Globus pallidus (tissue), 1 donor: ENCODE measurements at places on chromosomes 4 and X.

DNA sequence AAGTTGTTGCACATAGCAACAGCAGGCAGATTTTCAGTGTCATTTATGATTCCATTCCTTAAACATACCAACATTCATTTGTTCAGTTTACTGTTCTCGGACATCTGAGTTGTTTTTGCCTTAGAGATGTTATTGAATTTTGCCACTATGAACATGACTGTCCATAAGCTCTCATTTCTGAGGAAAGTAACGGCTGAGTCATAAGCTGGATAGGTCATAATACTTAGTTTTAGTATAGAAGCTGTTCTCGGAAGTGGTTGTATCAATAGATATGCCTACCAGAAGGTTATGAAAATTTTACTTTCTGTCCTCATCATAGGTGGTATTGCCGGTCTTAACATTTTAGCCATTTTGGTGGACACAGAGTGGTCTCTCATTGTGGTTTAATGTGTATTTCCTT is 157.1 kb upstream of the CLNK start:
- DNase-seq = no peak

DNA sequence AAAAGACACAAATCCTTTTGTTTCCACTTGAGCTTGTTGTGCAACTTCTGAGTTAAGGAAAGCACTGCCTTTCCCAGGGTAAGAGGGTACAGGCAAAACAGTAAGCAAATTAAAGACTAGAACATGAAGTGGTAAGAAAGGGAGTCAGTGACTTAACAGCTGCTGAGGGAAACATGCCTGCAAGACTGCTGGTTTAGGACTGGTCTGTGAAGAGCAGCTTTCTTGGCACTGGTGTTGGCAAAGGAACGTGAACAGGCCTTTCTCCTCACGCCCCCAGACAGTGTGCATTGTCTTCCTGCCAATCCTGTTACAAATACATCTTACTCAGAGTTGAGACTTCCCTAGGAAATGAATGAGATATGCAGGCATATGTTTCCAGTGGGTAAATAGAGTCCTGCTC is 2.6 kb downstream of the LHFPL1 start:
- DNase-seq = no peak

GRCh38 chr4:28469387-28469786 is 1608.7 kb downstream of the STIM2 start:
- DNase-seq = no peak

GRCh38 chr4:16682975-16683374 is 215.5 kb downstream of the LDB2 start:
- DNase-seq = no peak

GRCh38 chr4:25813448-25814106 is 49.2 kb downstream of the SEL1L3 start:
- DNase-seq = no peak

DNA sequence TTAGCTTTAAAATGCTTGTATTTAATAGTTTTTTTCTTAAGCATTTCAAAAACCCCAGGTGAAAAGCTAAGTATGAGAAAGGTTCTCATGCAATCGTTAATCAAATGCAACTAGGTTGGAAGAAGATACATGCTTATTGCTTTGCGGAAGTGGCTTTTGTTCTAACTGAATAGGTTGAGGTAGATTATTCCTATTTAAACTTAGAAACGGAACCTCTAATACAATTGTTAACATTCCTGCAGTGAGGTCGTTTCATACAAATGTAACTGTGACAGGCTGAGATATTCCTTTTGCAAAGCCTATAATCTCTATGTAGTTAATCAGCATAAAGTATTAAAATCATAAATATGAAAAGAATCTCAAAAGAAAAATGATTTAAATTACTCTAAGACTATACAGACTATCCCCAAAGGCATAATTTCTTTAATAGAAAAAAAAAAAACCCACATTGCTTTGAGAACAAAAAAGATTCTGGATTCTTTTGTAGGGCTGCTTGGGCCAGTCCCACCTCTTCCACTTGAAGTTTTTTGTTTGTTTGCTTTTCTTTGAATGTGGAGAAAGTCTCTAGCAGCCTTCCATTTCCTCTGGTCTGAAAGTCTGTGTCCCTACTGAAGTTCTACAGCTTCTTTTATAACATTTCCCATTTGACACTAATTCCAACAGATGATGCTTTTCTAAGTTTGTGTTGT is 25.6 kb upstream of the SORBS2 start:
- DNase-seq = no peak

GRCh38 chr4:54525602-54526001 is 132.2 kb upstream of the KIT start:
- DNase-seq = no peak

DNA sequence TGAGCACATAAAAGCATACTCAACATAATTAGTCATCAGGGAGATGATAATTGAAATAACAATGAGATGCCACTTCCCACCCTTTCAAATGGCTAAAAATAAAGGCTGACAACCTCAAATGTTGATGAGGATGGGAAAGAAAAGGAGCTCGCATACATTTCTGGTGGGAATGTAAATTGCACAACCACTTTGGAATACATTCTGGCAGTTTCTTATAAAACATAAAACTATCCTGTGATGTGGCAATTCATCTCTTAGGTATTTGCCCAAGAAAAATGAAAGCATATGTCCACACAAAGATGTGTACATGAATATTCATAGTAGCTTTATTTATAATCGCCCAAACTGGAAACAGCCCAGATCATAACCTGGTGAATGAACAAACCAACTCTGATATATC is 687 bp upstream of the ZNF275 start:
- DNase-seq = no peak

DNA sequence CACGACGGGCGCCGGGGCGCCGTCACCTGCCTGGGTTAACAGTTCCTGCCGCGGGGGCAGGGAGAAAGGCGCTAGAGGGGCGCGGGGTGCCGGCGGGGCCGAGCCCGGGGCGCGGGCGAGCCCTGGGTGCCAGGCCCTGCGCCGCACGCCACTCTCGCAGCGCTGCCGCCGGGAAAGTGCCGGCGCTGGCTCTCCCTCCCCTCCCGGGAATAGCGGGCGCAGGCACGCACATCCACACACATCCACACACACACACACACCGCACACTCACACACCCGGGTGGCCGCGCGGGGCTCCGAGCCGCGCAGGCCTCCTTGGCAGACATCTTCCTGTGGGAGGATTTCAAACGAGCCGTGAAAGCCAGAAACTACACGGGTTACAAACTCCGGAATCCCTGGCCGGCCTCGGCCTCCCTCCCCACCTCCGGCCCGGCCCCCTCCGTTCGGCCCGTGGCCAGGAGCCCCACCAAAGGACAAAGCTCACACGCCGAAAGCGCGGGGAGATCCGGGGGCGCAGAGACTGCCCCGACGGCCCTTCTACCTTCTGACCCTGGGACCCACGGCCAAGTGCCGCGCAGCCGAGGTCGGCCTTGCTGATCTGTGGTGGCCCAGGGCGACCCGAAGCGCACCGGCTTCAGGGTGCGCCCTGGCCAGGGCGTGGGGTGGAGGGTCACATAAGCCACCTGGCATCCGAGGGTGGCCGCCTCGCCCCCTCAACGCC is 92.3 kb downstream of the BCOR start:
- DNase-seq = no peak

DNA sequence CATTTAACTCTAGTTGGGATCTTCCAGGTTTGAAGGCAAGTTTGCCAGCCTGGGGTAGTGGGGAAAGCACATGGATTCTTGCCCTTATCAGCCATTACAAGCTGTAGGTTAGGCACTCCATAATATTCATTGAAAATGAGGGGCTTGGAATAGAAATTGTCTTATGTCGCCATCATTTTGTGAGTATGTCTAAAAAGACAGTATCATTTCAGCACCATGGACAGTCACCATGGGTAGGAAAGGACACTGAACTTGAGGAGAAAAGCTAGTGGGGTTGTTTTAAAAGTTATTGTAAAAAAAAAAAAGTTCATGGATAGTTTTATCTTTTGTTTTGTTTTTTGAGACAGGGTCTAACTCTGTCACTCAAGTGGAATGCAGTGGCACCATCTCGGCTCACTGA is 356.1 kb downstream of the HNRNPD start:
- DNase-seq = no peak

DNA sequence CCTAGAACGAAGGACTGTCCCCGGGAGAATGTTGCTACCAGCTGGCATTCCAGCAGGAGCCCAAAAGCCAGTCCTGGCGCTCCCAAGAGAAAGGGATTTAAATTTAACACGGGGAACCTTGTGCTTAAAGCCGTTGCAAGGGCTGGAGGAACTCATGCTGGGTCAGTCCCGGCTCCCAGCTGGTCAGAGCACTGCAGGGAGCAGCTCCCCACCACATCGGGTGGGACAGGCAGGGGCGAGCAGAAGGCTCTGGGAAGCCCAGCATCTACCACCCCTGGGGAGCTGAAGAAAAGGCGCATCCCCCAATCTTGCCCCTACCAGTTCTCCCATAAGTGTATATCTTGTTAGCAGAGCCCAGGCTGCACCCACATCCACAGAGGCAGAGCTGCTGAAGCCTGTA is 15.7 kb downstream of the CFAP99 start:
- no peak for DNase-seq

- DNase-seq = no peak
Measured at GRCh38 chr4:54255881-54256280, 26.8 kb downstream of the PDGFRA start.

- DNase-seq = no peak
Measured at GRCh38 chr4:127188847-127189246, 443.9 kb upstream of the INTU start.

DNA sequence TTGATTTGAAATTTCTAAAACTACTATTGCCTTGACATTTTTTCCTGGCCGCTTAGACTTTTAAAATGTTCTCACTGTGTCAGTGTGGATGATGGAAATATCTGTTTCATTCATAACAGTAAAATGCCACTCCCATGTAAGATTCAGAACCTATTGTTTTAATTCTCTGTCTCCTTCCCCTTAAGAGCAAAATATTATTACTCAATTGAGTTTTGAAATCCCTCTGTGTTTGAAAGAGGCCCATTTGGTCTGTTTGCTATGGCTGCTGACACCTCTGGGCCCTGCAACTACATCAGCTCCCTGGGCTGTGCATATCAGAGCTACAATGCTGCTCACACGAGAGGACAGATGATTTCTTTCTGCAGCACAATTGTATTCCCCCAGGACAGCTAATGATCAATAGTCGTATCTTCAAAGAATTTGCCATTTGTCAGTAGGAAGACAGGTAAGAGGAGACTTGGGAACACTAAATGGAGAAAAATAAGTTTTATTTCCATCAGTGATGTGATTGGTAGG is 388.0 kb upstream of the GALNT7 start:
- DNase-seq = no peak

- no peak for DNase-seq
Measured at GRCh38 chr4:39910064-39910463, 67.6 kb downstream of the PDS5A start.

GRCh38 chrX:39665830-39666518 is 431.8 kb downstream of the BCOR start:
- DNase-seq = no peak

GRCh38 chr4:7427831-7428260 is 6.9 kb downstream of the PSAPL1 start:
- no peak for DNase-seq

DNA sequence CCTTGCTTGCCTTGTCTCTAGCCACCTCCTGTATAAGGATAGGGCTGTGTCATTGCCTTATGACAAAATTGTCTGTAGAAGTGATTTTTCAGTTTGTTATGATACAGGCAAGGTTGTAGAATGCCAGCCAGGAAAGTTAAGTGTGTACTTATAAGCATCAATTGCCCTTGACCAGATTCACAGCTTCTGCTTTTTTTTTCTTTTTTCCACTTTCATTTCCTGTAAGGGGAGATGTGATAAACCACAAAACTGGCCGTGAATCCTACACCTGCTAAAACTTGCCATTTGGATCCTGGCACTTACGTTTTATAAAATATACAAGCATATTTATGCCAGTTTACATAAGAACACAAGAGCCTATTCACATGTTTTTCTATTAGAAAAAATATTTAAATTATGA is 35.0 kb upstream of the BMPR1B start:
- DNase-seq = no peak

DNA sequence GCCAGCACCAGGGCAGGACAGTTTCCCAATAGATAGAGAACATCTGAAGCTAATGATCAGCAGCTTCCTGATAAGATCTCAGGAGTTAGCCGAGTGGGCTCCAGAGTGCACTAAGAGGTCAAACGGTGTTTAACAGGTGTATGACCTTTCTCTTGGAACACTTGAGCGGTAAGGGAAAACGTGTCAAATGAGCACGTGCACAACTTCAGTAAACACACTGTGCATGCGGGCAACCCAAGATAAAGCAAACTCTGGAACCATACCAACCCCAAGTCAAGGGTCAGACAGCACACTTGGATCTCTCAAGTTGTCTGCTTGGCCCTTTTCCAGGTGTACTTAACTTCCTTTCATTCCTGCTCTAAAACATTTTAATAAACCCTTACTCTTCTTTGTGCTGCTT is 1941.5 kb upstream of the PCDH10 start:
- no peak for DNase-seq

DNA sequence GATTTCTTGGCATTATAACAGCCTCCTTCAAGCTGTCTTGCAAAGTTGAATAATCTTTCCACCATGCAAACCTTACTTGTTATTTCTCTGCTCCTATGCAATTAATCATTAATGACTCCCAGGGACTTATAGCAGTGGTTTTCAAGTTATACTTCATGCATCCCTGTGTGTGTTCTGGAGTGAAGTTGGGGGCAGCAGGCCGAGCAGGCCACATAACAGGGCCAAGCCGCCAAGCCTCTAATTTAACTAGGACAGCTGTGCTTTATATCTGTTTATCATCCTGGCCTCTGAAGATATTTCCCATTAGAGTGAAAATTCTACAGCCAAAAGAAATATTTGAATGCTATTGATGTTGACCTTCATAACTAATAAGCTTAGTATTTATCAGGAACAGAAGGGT is 133.5 kb upstream of the PAK3 start:
- no peak for DNase-seq

GRCh38 chr4:41257257-41257901 is 651 bp downstream of the UCHL1 start:
- DNase-seq = peak; percentile 33

GRCh38 chrX:101686574-101686973 is 26.9 kb upstream of the ARMCX2 start:
- no peak for DNase-seq

DNA sequence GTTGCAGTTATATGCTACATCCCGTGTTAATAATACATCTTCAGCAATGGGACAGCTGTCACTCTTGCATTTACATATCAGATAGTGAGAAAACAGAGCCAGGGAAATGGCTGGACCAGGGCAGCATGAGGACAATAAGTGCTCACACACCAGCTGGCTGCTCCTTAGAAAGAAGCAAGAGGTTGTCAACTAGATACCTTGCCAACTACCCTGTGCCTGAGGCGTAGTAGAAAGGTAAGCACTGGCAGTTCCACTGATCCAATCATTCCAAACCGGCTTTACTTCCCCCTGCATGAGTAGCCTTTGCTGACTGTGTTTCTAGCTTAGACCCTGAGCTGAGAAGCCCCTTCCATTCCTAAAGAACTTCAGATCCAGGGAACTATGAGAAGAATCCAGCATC is 52.2 kb upstream of the FGF13 start:
- DNase-seq = no peak

- peak; percentile 11 for DNase-seq
Measured at GRCh38 chrX:106168107-106168506, at the start of gene PWWP3B. Gene PWWP3B (plus strand): TSS chrX:106168305. CDS start chrX:106205433, 37,128 bp downstream.

DNA sequence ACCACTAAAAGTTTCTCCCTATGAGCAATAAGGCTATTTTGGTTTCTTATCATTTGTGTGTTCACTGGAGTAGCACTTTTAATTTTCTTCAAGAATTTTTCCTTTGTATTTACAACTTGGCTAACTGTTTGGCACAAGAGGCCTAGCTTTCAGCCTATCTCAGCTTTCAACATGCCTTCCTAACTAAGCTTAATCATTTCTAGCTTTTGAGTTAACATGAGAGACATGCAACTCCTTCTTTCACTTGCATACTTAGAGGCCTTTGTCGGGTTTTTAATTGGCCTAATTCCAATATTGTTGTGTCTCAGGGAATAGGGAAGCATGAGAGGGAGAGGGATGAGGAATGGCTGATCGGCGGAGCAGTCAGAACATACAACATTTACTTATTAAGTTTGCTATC is 349.8 kb downstream of the OPHN1 start:
- DNase-seq = no peak
